ENCODE measurements at places on chromosomes 13 and 19. TPM values are rescaled to one million over a fixed set of nuclear protein-coding genes. Genes with fewer than 3 reads are reported as not detected.

DNA sequence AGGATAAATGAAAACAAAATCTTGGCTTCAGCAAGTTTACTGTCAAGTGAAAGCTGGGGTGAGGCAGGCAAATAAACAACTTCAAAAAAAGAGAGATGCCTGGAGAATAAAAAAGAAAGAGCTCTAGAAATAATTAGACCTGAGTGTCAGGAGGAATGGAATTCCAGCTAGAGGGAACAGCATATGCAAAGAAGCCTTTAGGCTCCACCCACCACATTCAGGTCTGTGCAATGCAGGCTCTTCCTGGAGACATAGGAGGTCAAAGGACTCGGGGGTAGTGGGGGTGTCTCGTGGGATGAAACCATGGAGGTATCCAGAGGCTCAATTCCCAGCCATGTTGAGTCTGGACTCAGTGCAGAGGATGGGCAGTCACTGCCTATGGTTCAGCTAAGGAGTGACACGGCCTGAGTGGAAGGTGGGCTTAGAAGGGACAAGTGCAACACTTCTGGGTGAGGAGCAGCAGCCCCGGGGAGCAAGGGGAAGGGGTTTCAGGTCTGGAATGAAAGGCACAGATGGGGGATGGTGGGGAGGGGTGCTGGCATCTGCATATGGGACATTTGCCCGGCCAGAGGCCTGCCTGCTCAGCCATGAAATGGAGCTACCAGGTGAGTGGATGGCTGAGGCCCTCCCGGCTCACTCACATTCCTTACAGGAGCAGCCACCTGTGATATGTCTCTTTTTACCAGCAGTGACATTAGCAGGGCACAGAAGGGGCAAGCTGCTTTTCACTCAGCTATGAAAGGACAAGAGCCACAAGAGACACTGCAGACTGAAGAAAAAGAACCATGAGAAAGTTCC lies 12.3 kb downstream of the LATS2 start:
- no peak for DNase-seq

DNA sequence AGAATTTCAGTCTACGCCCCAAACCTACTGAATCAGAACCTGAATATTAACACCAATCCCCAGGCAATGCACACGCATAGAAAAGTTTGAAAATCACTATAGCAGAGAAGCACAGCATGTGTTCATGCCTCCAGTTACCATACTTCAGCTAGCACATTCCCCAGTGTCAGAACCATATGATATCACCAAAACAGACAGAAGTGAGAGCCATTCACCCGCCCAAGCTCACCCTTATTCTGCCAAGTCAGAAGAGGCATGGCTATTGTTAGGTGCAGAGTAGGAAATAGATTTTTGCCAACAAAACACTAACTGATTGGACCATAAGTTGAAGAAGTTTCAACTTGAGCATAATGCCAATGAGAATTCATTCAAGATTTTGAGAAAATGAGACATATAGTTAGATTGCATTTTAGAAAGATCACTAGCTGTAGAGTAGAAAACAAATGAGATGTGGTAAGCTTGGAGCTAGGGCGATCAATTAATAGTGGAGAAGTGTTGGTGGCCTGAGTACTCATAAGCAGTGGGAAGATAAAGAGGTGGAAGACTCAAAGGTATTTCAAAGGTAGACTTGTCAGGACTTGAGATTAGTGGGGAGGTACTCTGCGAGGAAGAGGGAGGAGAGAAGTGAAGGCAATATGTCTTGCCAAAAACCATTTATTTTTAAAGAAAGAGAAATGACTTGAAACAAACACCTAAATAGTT lies 492.4 kb downstream of the SUCLA2 start:
- DNase-seq, result no peak

DNA sequence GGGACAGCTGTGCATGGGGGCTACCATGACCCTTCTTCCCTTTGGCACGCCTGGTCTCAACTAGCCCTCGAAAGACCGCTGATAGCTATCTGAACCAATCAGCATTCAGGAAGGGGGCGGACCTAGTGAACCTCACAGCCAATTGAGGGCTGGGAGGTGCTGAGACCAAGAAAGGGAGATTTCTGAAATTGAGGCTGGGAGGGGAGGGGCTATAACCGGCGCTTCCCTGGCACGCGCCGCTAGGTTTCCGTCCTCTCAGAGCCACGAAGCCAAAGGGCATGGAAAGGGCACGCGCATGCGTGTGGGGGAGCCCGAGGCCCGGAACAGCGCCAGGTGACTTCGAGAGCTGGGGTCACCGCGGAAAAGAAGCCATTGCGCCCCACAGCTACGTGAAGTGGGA lies 4.2 kb upstream of the PAFAH1B3 start:
- no peak for DNase-seq

GRCh38 chr19:800360-801029 lies 3.2 kb downstream of the PTBP1 start:
- DNase-seq, result no peak

The POLR2I gene
- total RNA-seq, result 51.2 TPM
